Non-pigmented ciliary epithelial cell (primary cell): ENCODE measurements at places on chromosomes 5 and 9.

DNA sequence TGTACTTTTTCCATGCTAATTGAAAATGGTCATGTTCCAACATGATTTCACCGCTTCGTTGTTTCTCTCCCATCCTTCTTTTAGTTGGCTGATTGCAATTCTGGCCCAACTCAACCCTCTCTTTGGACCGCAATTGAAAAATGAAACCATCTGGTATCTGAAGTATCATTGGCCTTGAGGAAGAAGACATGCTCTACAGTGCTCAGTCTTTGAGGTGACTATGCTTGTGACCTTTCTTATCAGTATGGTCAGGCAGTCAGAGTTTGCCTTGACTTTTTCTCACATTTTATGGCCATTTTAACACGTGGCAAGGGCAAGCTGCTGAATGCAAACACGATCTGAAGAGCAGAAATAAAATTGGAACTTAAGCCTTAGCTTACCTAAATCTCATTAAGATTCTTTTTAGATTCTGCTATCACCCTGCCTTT lies 36.0 kb upstream of the CREBRF start:
- DNase-seq: no peak

- DNase-seq: peak; percentile 9
These were observed 59.2 kb downstream of the MEGF9 start for GRCh38 chr9:120655005-120655622.

- no peak for DNase-seq
These were observed 145.4 kb downstream of the CMYA5 start for GRCh38 chr5:79834754-79835714.

- DNase-seq: peak; percentile 42
These were observed 56.2 kb downstream of the PLAC8L1 start for GRCh38 chr5:146048994-146049703.

DNA sequence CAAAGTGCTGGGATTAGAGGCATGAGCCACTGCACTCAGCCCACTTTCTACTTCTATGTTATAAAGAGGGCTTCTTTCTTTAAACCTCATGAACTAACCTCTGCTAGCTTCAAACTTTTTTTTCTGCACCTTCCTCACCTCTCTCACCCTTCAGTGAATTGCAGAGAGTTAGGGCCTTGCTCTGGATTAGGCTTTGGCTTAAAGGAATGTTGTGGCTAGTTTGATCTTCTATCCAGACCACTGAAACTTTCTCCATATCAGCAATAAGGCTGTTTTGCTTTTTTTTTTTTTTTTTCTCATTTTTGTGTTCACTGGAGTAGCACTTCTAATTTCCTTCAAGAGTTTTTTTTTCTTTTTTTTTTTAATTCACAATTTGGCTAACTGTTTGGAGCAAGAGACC lies 216.4 kb upstream of the MAP3K1 start:
- no peak for DNase-seq

DNA sequence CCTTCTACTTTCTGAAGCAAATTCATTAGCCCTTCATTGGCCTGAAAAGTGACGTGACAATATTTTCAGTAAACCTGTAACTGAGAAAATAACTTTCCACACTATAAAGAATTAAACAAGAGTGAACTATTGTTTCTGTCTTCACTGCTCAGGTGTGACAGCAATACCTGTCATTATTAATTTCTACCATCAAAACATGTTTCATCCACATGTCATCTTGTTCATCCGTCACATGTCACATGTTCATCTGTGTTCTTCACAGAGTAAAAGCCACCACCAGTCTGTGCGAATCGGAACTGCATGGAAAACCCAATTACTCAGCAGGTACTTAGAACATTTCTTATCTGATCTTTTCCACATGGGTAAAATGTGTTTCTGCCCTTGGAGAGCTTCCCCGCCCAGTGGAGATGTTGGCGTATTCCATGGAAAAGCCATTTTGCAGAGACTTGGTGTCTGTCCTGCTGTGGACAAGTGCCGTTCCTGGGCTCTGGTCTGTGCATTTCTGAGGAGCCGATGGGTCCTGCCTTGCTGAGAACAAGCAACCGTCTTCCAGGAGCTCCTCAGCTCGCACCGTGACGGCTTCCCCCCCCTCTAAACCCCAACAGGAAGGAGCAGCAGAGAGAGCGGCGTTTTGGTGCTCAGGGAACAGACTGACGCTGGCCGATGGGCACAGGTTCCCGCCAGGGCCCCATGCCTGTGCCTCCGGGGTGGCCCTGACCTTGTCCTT lies 10.6 kb upstream of the EXOC3 start:
- no peak for DNase-seq

GRCh38 chr9:133405508-133406438 lies 12.0 kb downstream of the REXO4 start:
- no peak for DNase-seq

GRCh38 chr5:160508780-160509361 lies 87.2 kb downstream of the PTTG1 start:
- peak; percentile 64 for DNase-seq

DNA sequence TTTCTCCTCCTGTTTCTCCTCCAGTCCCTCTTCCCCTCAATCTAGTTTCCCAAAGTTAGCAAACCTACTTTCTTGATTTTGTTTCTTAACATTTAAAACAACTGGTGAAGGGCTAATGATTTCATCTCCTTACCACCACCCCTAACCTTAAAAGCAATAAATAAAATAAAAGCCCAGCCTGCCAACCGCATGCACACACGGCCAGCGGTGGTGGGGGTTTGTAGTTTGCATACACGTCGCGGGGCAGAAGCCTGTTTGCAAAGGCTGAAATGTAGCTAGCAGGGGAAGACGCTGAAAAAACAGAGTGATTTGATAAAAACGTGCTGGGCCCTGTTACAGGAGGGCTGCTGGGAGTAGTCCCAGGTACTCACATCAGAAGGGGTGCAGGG lies 1.9 kb upstream of the DMRT2 start:
- DNase-seq: no peak

DNA sequence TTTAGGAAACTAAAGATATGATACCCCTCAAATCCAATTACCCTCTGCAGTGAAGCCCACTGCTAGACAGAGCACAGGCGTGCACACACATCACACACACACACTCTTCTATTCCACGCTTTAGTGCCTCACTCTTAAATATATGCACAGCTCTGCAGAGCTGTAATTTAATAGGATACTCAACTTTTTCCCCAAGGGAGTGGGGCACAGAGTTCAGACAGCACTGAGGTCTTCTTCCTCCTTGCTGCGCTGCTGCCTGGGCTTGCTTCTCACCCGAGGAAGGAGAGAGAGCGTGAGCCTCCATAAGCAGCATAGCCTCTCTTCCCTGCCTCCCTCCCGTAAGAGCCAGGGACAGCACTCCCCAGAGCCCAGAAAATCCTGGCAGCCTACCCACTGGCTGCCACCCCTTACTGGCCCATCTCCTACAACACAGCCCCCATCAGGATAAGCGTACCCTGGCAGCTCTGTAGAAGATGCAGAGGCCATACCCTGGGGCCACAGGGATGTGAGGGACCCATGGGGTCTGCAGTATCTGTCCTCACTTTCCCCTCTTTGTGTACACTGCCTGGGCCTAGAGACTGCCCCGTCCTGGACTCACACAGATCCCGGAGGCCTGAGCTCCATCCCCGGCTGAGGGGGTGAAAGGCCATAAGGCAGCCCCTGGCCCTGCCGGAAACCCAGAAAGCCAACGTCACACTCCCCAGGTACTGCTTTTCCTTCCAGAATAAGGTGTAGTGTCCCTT lies 102.1 kb downstream of the C5orf15 start:
- no peak for DNase-seq

DNA sequence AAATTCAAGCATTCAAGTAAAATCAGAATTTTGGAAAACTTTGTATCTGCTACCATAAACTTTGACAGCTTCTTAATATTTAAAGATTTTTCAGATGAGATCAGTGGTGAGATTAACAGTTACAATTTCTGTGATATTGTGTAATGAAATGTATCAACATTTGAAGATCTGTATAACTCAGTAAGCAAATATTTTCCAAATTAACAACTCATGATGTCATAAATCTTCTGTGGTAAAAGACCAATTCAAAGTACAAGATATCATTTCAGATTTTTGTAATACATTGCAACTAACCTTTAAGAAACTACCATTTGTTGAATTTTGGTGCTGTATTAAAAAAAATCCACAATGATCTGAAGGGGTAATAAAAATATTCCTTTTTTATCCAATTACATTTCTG lies 352.2 kb downstream of the KIAA0825 start:
- no peak for DNase-seq

DNA sequence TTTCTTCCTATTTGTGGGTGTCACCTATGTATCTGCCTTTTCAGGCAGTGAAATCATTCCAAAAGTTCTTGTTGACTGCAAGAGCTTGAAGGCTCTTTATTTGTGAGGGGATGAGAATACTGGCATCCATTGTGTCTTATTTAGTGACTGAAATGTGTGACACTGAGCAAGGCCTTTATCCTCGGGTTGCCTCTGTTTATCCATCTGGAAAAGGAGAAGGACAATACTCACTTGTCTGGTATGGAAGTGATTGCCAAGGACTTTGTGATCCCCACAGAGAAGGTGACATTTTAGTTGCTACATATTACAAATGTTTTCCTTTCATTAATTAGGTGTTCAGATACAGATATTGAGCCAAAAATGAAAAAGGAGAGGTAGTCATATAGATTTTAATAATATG lies 80.2 kb downstream of the ARRDC3 start:
- DNase-seq: no peak

DNA sequence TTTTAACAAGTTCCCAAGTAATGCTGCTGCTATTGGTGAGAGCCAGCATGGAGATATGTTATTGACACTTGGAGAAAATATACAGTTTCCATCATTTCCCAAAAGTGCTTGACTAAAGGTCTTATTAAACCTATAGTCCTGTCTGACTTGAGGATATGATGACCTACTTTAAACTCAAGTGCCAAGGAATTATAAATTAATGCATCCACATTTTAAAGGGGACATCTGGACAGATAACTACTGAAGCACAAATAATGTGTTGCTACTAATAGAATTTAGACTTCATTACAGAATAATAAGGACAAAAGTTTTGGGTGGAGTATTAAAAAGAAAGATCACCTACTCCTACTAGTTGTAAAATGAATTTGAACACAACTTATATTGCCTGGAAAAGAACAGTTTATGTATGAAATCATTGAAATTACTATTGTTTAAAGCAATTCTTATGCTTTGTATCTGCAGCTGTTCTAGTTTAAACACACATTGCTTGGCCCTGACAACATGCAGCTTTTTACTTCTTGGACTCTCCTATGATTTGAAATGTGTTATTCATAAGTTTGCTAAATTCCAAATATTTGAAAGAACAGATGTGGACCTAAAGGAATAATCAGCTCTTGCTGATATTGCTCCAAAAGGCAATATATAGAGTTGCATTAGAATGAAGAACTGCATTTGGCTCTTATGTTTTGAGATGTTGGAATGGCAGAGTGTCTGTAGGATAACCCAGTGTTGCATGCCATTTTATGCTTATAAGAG lies 73.4 kb downstream of the SGCD start:
- no peak for DNase-seq

DNA sequence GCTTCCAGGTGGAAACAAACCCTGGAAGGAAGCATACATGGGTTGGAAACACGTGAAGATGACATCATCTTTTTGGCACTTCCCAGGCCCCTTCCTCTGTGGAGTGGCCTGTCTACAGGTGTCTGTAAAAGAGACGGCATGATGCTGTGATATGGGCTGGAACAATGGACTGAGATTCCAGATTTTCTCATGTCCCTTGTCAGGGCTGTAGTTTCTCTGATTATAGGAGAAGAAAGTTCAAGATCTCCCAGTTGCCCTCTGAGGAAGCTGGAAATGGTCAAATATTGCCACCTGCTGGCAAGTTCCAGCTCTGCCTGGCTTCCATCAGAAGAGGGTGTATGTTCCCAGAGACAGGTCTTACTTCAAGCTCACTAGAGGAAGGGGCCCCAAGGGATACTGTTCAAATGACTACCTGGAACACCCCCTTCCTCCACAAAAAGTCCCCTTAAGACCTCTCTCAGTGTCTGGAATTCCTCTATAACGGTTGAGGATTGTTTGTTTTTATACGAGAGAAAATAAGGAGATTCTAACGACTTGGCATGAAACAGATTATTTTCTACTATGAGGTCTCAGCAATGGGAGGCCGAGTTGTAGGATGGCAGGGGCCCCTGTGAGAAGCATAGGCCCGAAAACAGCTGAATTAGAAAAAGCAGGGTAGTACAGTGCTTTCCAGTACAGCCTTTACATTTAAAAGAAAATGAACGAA lies 7.3 kb upstream of the ANXA6 start:
- peak; percentile 46 for DNase-seq

DNA sequence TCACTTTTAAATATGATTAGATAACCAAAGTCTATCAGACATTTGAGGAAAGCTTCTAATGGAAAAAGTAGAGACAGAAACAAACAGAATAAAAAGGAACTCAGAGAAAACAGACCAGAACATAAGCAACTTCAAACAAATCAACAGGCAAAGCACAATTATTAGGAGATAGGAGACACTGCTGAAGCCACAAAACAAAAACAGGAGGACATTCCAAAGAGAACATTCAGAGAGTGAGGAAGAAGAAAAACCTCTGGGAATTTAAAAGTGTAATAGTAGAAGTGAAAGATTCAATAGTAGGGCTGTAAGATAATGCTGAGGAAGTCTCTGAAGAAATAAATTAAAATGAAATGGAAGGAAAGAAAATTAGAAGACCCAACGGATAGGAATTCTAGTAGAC lies 83.2 kb upstream of the TBCA start:
- DNase-seq: no peak

- DNase-seq: no peak
These were observed 173.7 kb downstream of the ERCC6L2 start for GRCh38 chr9:96048956-96049831.

DNA sequence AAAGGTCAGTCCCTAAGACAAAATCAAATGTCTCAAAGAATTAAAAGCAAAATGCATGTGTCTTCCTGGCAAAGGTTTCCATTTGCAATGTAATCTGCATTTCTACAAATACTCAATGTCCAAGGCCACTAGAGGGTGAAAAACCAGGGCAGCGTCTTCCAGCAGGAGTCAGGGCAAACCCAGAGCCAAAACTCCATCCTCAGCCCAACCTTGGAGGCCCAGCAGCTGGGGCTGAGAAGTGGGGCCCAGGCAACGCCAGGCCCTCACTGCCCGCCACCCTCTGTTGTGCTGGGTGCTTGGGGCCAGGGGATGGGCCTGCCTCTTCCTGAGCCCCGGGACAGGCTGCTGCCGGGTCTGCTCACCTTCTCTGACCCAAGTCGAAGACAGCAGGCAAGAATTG lies 200.1 kb downstream of the PAX5 start:
- no peak for DNase-seq

DNA sequence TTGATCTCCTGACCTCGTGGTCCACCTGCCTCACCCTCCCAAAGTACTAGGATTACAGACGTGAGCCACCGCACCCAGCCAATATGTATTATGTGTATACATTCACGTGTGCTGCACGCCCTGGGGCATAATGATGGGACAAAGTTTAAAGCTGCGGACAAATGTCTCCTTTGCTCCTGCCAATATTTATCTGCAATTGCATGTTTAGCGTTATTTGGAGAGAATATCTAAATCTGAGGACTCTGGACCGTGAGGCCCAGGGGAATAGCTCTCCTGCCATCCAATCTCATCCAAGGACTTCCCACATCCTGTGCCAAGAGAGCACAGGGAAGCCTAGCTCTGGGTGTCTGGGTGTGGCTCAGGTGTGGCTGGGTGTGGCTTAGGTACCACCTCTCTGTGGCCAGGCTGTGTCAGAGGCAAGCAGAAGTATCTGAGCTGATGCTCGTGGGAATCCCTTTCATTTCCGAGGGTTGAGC lies 6.9 kb upstream of the BOD1 start:
- DNase-seq: no peak
